Stimulated activated CD4-positive, alpha-beta T cell treated with anti-CD3 and anti-CD28 coated beads, Interleukin-12 subunit alpha, Interleukin-12 subunit beta, amount 100 ng/mL, for 48 hours (primary cell): ENCODE measurements at places on chromosomes 7 and 10.

DNA sequence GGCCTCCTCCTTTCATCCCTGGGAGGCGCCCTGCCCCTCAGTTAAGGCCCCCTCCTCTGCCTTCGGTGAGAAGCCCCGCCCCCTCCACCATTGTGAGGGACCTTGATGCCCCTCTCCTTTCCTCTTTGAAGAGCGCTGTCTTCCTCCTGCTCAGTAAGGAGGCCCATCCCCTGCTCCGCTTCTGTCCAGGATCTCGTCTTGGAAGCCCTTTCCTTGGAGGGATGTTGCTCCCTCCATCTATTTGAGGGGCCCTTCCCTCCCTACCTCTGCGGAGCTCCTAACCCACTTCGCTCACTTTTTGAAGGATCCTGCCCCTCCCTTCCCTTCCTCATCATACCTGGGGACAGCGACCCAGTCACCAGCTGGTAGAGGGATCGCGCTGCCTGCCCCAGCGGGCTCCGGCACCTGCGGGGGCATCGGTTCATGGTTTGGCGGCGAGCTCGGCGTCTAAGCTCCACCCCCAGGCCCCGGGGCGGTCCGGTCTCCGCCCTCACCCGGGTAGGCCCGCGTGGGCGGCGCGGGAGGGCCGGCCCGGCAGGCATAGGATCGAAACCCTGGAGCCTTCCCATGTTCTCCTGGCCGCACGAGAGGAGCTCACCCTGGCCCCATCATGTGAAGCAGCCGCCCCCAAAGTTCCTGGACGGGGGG lies 4.1 kb downstream of the KCNIP2 start:
- peak; percentile 57 for DNase-seq

- no peak for DNase-seq
These were observed at the start of gene ARID5B for GRCh38 chr10:61900829-61901792. Gene ARID5B, plus strand, starts transcription at chr10:61901699. Its CDS starts 11 bp downstream, at chr10:61901710.

DNA sequence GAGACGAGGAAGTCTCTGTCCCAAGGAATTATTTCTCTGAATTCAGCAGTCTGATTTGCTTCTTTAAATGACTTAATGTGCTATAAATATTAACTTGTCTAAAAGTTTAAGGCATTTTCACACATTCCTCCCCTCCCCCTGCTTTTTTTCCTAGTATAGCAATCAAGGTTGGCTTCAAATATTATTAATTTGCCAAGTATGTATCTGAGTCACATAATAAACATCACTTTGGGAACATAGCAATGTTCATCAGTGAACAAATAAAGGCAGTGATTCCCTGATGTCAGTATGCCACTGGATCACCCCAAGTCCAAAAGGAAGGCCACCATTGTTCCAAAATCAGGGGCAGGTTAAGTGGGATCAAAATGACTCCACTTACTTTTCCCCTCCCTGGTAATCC lies 40.5 kb downstream of the PDE6C start:
- DNase-seq = no peak

DNA sequence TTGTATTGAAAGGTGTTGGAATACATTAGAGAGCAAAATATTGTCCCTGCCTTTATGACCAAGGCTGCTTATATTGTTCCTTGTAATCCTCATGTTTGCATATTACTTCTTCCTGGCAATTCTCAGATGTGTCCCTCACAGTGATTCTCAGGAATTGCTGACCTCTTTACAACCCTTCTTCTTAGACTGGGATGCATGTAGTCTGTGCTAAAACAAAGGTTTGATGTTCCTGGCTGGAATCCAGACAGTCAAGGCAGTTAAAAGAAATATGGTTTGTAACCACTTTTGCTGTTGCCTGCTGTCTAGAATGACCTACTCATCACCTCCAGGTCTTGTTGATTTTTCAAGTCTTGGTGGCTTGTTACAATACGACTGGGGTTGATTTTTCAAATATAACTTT lies 367.6 kb downstream of the HGF start:
- DNase-seq = no peak

GRCh38 chr10:21293518-21294356 lies 231.7 kb downstream of the SKIDA1 start:
- DNase-seq = no peak

- no peak for DNase-seq
These were observed 26.2 kb upstream of the ABLIM1 start for GRCh38 chr10:114684084-114684821.

GRCh38 chr7:30278849-30279652 lies 5.3 kb upstream of the ZNRF2 start:
- no peak for DNase-seq

GRCh38 chr10:82176587-82176986 lies 301.6 kb downstream of the NRG3 start:
- no peak for DNase-seq

DNA sequence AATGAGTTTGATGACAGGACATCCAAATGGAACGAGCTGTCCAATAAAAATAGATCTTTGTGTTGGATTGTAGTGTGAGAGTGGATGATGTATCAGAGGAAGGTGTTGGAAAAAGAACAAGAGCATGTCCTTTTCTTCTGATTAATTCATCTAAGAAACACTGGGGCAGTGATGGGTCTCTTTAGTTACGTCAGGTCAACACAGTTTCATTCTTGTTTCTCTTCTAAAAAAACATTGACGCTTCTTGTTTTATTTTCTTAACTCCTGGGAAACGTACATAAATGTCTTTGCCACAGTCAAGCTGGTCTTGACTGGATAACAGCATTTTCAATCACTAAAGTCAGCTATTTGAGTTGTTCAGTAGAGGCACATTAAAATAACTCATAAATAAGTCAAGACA lies 67.0 kb downstream of the PPP1R9A start:
- no peak for DNase-seq

DNA sequence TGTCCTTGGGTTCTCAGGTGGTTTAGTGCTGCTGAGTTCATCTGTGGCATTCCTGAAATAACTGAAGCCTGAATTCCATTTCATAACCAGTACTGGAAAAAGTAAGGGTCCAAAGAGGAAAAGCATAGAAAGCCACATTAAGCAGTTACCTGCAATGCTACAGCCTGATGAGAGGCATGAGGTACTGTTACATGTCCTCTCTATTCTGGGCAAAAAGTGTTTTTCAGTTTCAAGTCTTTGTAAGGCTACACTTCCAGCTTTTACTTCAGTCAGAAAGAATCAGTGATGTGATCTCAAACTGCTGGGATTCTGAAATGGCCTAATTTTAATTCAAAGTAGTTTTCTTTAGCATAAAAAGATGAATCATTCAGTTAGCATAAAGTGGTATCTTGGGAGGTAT lies 369.5 kb downstream of the PHF14 start:
- DNase-seq = no peak

- no peak for DNase-seq
These were observed 77.5 kb upstream of the PDE1C start for GRCh38 chr7:32147546-32148268.

DNA sequence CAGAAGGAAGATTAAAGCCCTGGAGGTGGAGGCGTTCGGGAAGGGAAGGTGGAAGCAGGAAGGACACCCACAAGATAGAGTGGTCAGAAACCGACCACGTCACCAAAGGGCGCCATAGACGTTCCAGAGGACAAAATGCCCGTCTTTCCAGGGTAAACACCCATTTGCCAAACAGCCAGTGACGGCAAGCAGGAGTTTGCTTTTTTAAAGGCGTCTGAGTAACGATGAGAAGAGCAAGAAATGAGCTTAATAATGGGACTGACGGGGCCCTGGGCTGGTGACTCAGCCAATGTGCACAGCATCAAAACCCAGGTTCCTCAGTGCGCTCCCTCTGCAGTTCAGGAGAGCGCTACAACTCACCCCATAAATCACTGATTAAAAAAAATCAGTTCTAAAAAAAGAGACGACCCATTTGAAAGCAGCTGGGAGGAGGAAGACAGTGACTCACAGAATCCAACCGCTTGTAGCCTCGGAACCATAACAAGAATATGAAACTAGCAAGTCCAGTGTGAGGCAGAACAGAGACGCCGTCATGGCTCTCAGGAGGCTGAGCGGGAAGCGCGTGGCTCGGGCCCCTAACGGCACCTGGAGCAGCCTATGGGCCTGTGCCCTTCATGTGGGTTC lies 5.9 kb downstream of the DIP2C start:
- DNase-seq = no peak

DNA sequence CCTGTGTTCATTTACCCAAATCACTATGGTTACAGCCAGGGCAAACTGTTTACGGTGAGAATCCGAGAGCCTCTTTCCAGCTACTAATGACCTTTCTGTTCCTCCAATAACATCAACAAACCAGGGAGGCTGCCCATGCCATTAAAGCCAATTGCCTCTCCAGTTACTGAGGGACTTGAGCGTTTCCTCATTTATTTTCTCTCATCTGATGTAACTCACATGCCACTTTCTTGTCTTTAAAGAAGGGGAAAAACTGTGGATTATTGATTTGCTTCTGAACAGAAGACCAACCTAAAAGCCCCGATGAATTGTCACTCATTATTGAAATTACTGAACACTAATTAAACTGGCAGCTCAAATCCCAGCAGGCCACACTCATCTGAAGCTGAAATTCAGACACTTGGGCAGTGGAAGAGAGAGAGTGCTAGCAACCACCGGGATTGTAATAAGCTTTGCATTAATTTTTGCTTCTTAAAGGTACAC lies 595.8 kb upstream of the MKI67 start:
- no peak for DNase-seq

GRCh38 chr10:131642966-131643365 lies 257.8 kb upstream of the PPP2R2D start:
- no peak for DNase-seq

GRCh38 chr10:16999665-17000451 lies 129.8 kb downstream of the CUBN start:
- no peak for DNase-seq

- DNase-seq = no peak
These were observed 190.4 kb upstream of the AGK start for GRCh38 chr7:141360803-141361202.

DNA sequence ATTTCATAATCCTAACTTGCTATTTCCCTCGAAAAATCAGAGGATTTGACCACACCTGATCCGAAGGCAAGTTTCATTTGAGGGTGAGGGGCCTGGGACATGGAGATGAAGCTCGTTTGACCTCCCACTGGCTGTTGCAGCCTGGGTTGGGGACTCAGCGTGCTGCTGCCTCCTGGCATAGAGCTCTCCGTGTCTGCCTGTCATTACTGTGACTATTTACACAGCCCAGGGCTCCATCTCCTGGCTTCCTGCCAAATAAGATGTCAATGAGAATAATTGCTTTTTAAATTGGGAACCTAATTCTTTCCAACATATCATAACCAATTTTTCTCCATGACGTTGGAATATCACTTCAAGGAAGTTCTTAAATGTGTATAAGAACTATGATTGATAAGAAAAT lies 139.3 kb upstream of the COBL start:
- DNase-seq = no peak

DNA sequence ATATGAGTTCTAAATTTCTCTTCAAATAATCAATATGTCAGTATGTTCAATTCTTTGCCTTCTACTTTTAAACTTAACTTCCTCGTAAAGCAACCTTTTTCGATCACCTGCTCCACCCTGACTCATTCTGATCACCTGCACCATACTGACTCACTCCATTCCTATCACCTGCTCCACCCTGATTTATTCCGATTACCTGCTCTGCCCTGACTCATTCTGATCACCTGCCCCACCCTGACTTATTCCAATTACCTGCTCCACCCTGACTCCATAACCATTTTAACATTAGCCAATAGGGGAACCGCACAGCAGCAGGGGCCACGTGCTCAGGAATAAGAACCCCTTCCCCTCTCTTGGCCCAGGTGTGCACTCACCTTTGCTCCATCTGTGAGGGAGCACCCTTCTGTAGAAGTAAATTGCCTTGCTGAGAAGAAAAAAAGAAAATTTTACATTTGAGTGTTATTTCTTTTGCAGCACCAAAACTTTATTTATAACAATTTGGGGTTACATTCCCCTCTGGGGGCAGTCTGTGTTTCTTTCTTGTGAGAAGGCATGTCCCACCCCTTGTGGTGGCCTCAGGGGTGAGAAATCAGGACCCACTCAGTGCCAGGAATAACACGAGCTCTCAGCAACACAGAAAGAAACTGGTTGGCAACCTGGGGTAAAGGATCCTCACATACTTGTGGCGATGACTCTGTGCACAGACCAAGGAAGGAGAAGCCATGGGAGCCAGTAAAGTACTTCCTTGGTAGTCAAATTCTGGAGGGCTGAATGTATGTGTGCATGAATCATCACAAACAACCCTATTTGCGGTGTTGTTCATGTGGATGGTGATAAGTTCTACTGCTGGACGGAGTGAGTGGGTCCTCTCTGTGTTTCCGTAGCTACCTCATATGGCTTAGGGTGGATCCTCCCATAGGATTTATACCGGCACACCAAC lies 29.4 kb upstream of the PPP1R9A start:
- DNase-seq = no peak

GRCh38 chr7:101916041-101916800 lies 98.8 kb downstream of the CUX1 start:
- DNase-seq = no peak

DNA sequence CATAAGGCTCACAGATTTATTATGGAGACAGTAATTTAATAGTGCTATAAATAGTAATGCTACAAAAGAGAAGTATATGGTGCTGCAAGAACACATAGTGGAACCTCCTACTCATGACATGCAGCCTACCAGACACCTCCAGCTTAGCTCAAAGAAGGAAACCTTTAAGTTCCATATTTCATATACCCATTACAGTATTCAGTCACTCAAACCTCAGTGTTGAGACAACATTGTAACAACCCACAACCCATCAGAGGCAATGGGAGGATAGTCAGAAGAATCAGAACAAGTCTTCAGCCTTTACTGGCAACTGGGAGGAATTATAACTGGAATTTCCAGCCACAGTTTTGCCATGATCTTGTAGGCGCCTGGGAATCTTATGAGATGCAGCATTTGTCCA lies 186.3 kb upstream of the VSTM2A start:
- no peak for DNase-seq

- no peak for DNase-seq
These were observed 674.4 kb downstream of the PHTF2 start for GRCh38 chr7:78473021-78473420.

- no peak for DNase-seq
These were observed 331.1 kb downstream of the SEMA3D start for GRCh38 chr7:84855758-84856157.

DNA sequence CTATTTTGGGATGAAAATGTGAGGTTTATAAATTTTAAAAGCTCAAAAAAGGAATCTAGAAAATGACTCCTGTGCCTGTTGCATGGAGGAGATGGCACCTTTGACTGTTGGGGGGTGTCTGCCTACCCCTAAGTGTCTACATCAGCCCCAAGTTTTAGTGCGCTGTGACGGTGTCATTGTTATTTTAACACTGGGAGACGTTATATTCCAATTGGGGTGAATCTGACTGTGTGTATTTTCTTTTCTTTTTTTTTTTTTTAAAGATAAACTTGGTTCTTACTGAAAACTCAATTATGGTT lies 517 bp downstream of the SRGN start:
- no peak for DNase-seq

- no peak for DNase-seq
These were observed 150.3 kb upstream of the FAM20C start for GRCh38 chr7:41917-42565.
